Right lobe of liver (tissue), 6 donors: ENCODE measurements at places on chromosomes 12 and 14.

DNA sequence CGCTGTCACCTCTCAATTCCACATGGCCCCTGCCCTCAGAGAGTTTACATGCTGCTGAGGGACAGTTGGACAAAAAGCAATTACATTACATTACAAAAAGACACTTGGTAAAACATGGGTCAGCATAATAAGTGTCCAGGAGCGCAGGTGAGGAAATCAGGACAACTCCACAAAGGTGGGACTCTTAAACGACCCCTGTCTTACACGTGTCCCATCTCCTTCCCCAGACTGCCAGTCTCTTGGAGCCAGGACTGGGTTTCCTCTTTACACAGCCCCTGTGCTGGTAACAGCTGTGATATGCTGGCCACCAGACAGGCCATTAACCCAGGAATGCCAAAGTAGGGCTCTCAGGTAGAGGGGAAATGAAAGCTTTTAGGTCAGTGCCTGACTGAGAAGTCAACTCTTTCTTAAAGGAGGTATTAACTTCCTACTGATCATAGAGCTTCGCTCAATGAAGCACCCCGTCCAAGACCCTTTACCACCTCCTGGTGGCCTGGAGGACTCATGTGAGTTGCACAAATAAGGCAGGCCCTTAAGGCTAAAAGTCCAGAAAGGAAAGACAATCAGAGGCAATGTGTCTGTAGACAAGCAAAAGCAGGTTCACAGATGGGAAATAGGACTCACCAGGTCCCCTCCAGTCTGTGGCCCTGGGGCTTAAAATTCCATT is 55.5 kb downstream of the ANO2 start:
- no peak overlapping the region for H3K4me3 ChIP-seq
- no peaks in the 10 kb centered on the region for H3K4me1 ChIP-seq
- DNase-seq, result no peak
- H3K27me3 ChIP-seq, result no peaks in the 10 kb centered on the region

- H3K36me3 ChIP-seq, result no peaks in the 10 kb centered on the region
- no peak overlapping the region for H3K27ac ChIP-seq
- H3K4me1 ChIP-seq, result no peaks in the 10 kb centered on the region
- no peak for DNase-seq
These were observed 534.7 kb downstream of the RPS29 start for GRCh38 chr14:49051328-49052060.

GRCh38 chr12:20044846-20045245 is 323.5 kb upstream of the PDE3A start:
- H3K4me1 ChIP-seq, result no peaks in the 10 kb centered on the region
- no peaks in the 10 kb centered on the region for H3K27me3 ChIP-seq
- DNase-seq, result no peak
- H3K27ac ChIP-seq, result no peak overlapping the region

DNA sequence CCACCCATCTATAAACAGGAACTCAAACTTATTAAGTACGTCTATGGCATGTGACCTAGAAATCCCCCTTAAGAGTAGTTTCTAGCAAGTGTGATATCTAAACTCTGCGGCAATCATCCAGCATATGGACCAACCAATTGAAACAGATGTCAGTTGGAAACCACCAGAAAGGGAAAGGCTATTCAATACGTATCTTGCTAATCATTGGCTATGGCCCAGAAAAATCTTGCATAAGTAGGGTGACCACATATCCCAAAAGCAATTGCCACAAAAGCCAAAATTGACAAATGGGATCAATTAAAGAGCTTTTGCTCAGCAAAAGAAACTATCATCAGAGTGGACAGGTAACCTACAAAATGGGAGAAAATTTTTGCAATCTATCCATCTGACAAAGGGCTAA is 24.2 kb downstream of the SYNJ2BP start:
- no peak overlapping the region for H3K27ac ChIP-seq
- DNase-seq, result no peak
- no peaks in the 10 kb centered on the region for H3K27me3 ChIP-seq
- no peak overlapping the region for H3K4me3 ChIP-seq
- H3K36me3 ChIP-seq, result peaks cover 2% of the 10 kb centered on the region

DNA sequence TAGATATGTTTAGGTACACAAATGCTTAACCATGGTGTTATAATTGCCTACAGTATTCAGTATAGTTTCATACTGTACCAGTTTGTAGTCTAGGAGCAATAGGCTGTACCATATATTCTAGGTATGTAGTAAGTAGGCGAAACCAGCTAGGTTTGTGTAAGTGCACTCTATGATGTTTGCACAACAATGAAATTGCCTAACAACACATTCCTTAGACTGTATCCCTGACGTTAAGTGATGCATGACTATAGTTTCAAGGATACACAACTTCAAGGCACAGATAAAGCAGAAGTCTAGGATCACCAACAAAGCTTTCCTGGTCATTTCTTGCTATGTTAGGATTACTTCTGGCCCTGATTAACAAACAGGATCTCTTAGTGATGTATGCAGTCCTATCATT is 135.1 kb downstream of the SLC38A1 start:
- H3K4me3 ChIP-seq, result no peak overlapping the region
- no peaks in the 10 kb centered on the region for H3K36me3 ChIP-seq
- no peak for DNase-seq
- no peak overlapping the region for H3K27ac ChIP-seq

DNA sequence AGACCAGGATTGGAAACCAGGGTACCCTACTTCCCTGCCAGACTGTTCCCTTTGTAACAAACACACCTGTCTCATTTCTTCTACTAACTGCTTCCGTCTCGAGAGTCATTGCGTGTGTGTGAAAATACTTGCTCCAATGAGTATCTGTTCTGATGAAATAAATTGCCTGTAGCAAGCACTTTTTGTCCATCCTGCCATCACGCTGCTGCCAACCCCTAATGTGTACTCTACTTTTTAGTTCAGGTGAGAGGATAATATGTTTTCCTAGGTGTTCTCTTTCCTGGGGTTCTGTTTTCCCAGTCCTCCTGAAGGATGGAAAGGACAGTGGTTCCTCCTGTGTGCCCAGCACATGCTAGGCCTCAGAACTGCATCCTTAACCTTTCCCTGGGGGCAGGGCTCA is 1.0 kb downstream of the TUNAR start:
- H3K4me1 ChIP-seq, result no peaks in the 10 kb centered on the region
- no peak overlapping the region for H3K27ac ChIP-seq
- H3K27me3 ChIP-seq, result no peaks in the 10 kb centered on the region
- no peak for DNase-seq
- H3K4me3 ChIP-seq, result no peak overlapping the region

- no peak for DNase-seq
- H3K36me3 ChIP-seq, result no peaks in the 10 kb centered on the region
- no peaks in the 10 kb centered on the region for H3K27me3 ChIP-seq
- H3K4me3 ChIP-seq, result no peak overlapping the region
- H3K4me1 ChIP-seq, result no peaks in the 10 kb centered on the region
- H3K27ac ChIP-seq, result no peak overlapping the region
These were observed 21.6 kb downstream of the C12orf71 start for GRCh38 chr12:27060740-27061139.
